ENCODE measurements at places on chromosomes 1 and 21.

GRCh38 chr1:46723901-46724300, 5.0 kb upstream of the EFCAB14 start:
- DNase-seq, result no peak

DNA sequence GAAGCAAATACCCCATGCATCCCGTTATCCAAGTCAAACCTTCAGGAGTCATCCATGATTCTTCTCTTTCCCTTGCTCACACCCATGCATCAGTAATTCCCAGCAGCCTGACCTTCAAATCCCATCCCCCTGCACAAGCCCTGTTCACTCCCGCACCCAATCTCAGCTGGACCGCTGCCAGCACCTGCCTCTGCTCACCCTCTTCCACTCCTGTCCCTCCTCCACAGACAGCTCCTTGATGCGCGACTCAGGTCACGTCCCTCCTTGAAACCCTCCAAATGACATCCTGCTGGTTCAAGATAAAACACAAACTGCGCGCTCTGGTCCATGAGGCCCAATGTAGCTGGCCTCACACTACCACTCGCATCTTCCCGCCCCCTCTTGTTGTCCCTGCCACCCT, 43.4 kb upstream of the MPZL1 start:
- no peak for DNase-seq

DNA sequence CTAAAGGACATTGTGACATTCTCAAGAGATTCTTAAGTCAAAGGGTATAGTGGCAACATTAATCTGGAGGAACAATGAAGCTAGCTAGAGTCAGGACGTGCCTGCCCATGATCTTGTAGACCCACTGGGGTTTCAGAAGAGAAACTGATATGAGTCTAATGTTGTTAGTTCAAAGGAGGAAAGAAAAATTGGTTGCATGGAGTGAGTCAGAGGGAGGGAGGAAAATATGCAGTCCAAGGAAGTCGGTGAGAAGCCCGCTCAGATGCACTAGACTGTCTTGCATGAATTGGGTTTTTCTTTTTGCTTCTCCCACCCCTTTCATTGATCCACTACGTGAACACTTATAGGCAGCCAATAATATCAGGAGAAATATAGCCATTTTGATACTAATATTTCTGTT, 53.8 kb upstream of the SYT14 start:
- DNase-seq, result no peak

DNA sequence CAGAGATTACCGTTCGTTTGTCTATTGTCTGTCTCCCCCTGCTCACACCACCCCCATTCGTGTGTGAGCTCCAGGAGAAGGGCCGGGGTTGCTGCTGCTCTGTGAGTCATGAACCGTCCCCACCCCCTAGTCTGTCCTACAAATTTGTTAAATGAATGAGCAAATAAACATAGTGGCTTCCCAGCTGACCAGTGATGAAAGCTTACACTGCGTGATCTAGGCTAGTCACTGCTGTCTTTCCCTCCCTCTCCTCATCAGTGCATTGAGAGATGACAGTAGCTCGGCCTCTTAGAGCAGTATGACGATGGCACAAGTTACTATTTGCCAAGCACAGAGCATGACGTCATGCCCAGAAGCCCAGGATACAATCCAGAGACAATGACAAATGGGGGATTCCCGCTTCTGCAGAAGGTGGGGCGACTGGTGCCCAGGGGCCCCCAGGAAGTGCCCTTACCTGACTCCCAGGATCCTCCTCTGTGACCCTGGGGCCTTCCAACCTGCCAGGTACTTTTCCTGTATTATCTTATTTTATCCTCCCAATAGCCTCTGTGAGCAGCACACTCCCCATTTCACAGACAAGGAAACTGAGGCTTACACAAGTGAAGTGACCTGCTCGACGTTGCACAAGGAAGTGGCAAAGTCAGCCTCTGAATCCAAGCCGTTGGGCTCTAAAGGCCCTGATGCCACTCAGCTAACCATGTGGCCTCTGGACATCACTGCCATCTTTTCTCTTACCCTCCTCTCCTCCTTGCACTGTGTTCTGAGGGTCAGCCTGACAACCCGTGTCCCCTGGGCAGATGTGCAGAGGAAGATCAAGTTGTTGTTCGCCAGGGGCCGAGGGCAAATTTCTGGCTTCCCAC, 8.6 kb upstream of the EPHA2 start:
- peak; percentile 82 for DNase-seq

GRCh38 chr21:39132248-39132647, 51.0 kb downstream of the PSMG1 start:
- DNase-seq, result no peak

DNA sequence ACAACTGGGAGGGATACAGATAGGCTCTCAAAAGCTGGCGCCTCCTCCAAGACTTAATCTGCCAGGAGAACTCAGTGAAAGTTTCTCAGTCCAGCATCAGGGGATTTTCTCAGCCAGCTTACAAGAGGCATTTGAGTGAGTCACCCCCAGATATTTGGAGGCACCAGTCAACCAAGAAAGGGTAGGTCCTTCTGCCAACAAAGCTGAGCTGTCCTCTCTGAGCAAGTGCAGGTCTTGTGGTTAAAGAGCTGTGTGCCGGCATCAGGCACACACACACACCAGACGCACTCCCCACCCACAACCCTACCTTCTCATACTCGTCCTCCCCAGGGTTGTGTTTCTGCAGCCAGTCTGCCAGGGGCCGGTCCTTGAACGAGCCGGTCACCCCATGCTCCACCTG, 27.0 kb upstream of the PPP1R15B start:
- DNase-seq, result no peak

Measured in HuH-7 (cell line).